ENCODE measurements at places on chromosomes 16 and 17. TPM values are rescaled to one million over a fixed set of nuclear protein-coding genes. Genes with fewer than 3 reads are reported as not detected.

DNA sequence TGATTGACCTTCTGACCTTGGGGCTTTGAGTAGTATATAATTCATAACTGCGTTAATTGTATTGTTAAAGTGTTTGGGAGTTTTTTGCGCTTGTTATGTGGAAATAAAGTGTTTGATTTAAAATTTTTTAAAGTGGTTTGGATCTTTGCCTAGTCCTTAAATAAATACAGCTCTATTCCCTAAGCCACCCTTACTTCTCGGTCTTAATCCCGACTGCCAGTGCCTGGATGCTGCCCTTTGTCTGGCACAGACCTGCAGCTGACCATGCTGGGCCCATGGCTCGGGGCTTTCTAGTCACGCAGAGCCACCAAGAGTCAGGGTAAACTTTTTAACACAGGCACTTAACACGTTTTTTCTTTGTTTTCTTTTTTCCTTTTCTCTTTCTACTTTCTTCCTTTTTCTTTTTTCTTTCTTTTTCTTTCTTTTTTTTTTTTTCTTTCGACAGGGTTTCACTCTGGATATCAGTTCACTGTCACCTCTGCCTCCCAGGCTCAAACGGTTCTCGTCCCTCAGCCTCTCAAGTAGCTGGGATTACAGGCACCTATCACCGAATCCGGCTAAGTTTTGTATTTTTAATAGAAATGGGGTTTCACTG is 19.6 kb upstream of the SLC5A11 start:
- DNase-seq, result no peak
- H3K4me3 ChIP-seq, result no peak overlapping the region
- no peaks in the 10 kb centered on the region for H3K4me1 ChIP-seq
- H3K27ac ChIP-seq, result no peak overlapping the region
- H3K27me3 ChIP-seq, result no peaks in the 10 kb centered on the region
- peaks cover 31% of the 10 kb centered on the region for H3K36me3 ChIP-seq

GRCh38 chr17:45234641-45235415 is 13.1 kb downstream of the FMNL1 start:
- no peak for DNase-seq
- no peak overlapping the region for H3K27ac ChIP-seq

DNA sequence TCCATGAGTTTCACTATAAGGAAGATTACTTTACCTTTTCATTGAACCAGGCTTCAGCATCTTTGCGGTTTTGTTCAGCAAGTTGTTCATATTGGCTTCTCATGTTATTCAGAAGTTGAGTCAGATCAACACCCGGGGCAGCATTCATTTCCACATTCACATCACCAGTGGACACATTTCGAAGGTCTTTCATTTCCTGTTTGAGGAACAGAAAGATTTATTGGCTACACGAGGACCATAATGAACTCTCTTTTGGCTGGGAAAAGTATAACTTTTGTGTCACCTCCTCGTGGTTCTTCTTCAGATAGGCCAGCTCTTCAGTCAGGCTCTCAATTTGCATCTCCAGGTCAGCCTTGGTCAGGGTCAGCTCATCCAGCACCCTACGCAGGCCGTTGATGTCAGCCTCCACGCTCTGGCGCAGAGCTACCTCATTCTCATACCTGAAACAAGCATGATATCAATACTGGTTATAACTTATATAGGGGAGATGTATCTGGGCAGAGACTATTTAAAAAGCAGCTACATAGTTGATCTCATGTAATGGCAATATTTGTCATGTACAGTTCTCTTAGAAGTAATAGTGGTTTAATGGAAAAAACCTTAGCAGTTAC is 2.1 kb downstream of the KRT10 start:
- no peak for DNase-seq
- no peaks in the 10 kb centered on the region for H3K4me1 ChIP-seq
- no peaks in the 10 kb centered on the region for H3K36me3 ChIP-seq
- no peaks in the 10 kb centered on the region for H3K27me3 ChIP-seq
- no peak overlapping the region for H3K4me3 ChIP-seq

- no peaks in the 10 kb centered on the region for H3K27me3 ChIP-seq
- H3K4me3 ChIP-seq, result no peak overlapping the region
- no peak overlapping the region for H3K27ac ChIP-seq
- peaks cover 23% of the 10 kb centered on the region for H3K36me3 ChIP-seq
Measured at GRCh38 chr16:2166263-2167067, 10.9 kb downstream of the TRAF7 start.

DNA sequence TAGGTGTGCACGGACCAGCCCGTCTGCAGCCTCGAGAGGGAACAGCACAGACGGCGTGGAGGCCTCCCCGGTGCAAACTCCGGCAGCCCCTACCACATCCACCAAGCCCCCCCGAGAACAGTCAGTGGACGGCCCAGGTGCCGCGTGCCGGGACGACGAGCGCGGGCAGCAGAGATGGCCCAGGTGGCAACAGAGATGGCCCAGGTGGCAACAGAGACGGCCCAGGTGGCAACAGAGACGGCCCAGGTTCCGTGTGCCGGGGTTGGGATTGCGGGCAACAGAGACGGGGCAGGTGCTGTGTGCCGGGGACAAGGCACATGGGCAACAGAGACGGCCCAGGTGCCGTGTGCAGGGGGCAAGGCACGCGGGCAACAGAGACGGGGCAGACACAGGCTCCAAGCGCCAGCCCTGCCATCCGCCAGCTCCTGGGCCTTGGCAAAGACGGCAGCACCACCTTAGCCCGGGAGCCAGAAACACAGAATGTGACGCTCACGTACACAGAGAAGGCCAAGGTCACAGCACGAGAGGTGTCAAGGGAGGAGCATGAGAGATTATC is 31.1 kb downstream of the RPH3AL start:
- H3K27ac ChIP-seq, result no peak overlapping the region
- no peaks in the 10 kb centered on the region for H3K4me1 ChIP-seq
- DNase-seq, result no peak
- H3K4me3 ChIP-seq, result no peak overlapping the region
- peaks cover 3% of the 10 kb centered on the region for H3K27me3 ChIP-seq

DNA sequence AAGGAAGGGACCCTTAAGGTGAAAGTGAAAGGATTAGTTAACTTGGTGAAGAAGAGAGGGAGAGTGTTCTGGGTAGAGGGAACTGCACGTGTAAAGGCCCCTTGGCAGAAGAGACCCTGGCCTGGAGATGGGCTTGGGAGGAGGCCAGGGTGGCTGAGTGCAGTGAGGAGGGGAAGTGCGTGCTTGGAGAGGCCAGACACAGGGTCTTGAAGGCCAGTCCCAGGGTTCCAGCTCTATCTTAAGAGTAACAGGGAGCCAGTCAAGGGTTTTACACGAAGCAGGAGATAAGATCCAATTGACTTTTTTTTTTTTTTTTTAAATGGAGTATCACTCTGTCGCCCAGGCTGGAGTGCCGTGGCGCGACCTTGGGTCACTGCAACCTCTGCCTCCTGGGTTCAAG is 15.2 kb upstream of the DOK4 start:
- H3K27ac ChIP-seq, result no peak overlapping the region
- H3K36me3 ChIP-seq, result no peaks in the 10 kb centered on the region
- H3K27me3 ChIP-seq, result peaks cover 11% of the 10 kb centered on the region
- no peak overlapping the region for H3K4me3 ChIP-seq

DNA sequence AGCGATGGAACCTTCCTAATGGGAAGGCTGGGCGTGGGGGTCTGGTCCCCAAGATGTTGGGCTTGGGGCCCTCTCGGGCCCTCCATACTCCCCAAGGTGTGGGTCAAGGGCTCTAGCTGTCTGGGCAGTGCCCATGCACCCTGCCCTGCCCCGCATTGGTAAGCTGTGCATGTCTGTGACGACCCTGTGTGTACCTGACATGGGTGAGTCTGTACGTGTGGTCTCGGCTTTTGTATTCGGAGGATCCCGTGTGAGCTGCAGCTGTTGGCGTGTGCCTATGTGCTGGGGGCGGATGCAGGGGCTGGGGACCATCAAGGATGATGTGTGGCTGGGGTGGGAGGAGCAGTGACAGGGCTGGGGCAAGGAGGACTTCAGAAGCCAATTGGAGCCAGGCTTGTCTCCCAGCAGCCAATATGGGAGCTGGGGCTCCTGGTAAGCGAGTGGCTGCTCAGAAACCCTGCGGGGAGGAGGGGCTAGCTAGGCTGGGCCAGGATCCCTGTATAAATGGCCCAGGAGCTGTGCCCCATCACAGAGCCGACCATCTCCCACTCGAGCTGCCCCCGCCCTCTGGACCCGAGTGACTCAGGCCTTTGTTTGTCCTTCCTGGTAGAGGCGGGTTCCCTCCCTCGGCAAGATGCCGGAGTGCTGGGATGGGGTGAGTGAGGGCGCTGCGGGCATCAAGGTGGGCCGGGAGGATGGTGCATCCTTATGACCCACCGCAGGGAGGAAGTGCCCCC is at the start of gene NDRG4:
NDRG4 (plus strand) TSS at position 529 of the 737 bp plus-strand sequence; CDS start at position 635, 106 bp downstream.
- H3K36me3 ChIP-seq, result no peaks in the 10 kb centered on the region
- DNase-seq, result peak; percentile 80
- peaks cover 7% of the 10 kb centered on the region for H3K27me3 ChIP-seq
- peaks cover 8% of the 10 kb centered on the region for H3K4me1 ChIP-seq

GRCh38 chr16:57590654-57591085 is 37.8 kb upstream of the ADGRG1 start:
- H3K27me3 ChIP-seq, result no peaks in the 10 kb centered on the region
- H3K27ac ChIP-seq, result peak overlapping the region; percentile 54
- peaks cover 8% of the 10 kb centered on the region for H3K4me1 ChIP-seq

GRCh38 chr16:67116388-67117311 is 6.9 kb downstream of the PHAF1 start:
- DNase-seq, result no peak
- H3K27me3 ChIP-seq, result no peaks in the 10 kb centered on the region
- H3K36me3 ChIP-seq, result no peaks in the 10 kb centered on the region
- H3K27ac ChIP-seq, result no peak overlapping the region
- H3K4me3 ChIP-seq, result no peak overlapping the region
- H3K4me1 ChIP-seq, result peaks cover 9% of the 10 kb centered on the region

DNA sequence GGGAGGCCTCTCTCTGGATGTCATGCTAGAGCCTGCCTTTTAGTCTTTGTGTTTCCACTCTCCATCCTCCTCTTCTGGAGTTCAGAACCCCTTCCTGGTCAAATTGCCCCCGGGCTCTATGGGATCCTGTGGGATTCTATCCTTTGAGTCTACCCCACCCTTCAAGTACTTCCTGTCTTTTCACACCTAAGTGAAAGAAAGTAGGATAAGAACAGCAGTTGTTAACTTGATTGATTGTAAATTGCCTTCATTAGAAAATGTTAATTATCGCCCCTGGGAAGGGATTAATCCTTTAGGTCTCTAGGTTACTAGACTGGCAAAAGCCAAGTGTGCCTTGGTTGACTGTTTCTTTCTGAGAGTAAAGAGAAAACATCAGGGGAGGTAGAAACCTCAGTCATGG is 30.1 kb downstream of the PRKCB start:
- no peaks in the 10 kb centered on the region for H3K4me1 ChIP-seq
- DNase-seq, result no peak
- H3K27ac ChIP-seq, result no peak overlapping the region
- no peak overlapping the region for H3K4me3 ChIP-seq
- H3K27me3 ChIP-seq, result no peaks in the 10 kb centered on the region

DNA sequence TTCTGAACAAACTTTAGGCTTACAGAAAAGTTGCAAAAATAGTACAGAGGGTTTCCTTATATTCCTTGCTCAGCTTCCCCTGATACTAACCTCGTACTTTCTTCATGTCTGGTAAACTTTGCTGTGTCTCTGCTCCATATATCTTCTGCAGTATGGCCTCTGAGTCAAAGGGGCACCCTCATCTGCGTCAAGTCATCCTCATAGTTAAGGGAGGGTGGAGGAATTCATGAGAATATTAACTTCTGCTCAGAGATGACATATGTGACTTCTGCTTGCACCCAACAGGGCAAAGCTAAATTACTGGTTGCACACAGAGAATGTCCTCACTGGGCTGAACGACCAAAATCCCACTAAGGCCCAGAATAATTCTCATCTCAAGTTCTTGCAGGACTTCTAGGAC is 4.3 kb upstream of the CCL7 start:
- no peak overlapping the region for H3K27ac ChIP-seq
- no peaks in the 10 kb centered on the region for H3K36me3 ChIP-seq
- H3K4me1 ChIP-seq, result no peaks in the 10 kb centered on the region
- no peak for DNase-seq

GRCh38 chr17:80421381-80422090 is 6.6 kb downstream of the ENDOV start:
- DNase-seq, result no peak
- H3K27me3 ChIP-seq, result no peaks in the 10 kb centered on the region
- no peak overlapping the region for H3K4me3 ChIP-seq
- no peak overlapping the region for H3K27ac ChIP-seq
- H3K36me3 ChIP-seq, result peaks cover 11% of the 10 kb centered on the region

Gene VPS25
- total RNA-seq, result 43.6 TPM

Gene PERCC1
- total RNA-seq, result not detected

Gene FBF1
- 11.2 TPM for total RNA-seq

Gene CACNG3
- total RNA-seq, result not detected

Gene PDE6G
- not detected for total RNA-seq

Data from fibroblast of lung (primary cell).